ENCODE measurements at places on chromosomes 3 and 15. TPM values are rescaled to one million over a fixed set of nuclear protein-coding genes. Genes with fewer than 3 reads are reported as not detected.
A peak's percentile ranks its signal among the peaks of the same experiment; 100 is the strongest.

The FLNB gene
- 30.0 TPM for total RNA-seq

The LSAMP gene
- total RNA-seq = 5.2 TPM

- DNase-seq = no peak
These were observed 34.0 kb upstream of the SEMA4B start for GRCh38 chr15:90167121-90167520.

- no peak for DNase-seq
These were observed 1.3 kb downstream of the GMPS start for GRCh38 chr3:155871746-155872158.

GRCh38 chr15:100515758-100516157 is 13.0 kb downstream of the CERS3 start:
- no peak for DNase-seq

The SLC24A1 gene
- total RNA-seq = 2.0 TPM

DNA sequence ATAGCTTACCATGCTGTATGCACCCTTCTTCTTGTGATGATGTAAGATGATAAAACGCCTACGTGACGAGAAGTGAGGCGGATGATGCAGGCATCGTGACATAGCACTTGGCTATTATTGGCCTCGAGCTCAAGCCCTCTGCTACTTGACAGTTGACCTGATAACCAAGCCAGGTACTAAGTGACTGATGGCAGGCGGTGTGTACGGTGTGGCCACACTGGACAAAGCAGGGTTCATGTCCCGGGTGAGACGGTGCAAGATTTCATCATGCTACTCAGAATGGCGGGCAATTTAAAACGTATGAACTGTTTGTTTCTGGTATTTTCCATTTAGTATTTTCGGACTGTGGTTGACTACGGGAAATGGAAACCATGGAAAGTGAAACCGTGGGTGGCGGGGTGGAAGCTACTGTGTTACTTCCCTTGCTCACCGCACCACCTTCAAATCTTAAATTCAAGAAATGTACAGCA is 57.7 kb downstream of the SLC12A8 start:
- DNase-seq = no peak

DNA sequence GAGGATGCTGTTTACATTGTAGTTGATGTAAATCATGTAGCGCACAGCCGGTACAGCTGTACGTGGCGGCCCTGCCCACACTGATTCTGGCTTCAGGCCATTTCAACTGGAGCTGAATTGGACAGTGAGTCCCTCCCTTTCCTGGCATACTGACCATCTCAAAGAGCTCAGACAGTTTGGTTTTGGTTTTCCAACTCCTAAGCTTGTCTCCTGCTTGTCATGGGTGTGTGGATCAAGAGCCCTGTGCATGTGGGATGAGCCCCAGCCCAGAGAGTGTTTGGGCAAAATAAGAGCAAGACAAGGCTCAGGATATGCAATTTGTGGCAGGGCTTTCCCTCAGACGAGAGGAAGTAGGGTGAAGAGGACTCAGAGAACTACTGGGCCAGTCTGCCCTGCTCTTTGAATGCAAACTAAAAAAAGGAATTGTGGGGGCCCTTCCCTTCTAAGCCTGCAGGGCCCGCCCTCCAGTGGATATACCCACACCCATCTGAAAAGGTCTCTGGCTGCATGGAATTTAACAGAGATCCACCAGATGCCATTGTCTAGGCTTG is 13.3 kb downstream of the ITGA11 start:
- DNase-seq = no peak

DNA sequence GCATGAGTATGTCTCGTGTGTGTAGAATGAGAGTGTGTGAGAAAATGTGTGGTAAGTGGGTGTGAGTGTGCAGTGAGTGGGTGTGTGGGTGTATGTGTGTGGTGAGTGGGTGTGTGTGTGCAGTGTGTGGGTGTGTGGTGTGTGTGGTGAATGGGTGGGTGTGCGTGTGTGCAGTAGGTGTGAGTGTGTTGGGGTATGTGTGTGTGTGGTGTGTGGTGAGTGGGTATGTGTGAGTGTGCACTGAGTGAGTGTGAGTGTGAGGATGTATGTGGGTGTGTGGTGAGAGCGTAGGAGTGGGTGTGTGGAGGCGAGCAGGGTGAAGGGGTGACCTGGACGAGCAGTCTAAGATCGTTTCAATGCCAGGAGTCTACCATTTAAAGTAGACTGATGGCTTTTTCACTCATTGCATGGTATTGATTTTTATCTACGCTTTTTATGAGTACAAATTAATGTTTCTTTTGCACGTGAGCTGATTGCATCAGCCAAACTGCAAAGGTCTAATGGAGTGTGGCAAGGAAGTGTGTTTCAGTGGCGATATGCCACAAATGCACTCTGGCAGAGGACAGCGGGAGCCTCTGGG is 1.6 kb upstream of the CPN2 start:
- DNase-seq = no peak

DNA sequence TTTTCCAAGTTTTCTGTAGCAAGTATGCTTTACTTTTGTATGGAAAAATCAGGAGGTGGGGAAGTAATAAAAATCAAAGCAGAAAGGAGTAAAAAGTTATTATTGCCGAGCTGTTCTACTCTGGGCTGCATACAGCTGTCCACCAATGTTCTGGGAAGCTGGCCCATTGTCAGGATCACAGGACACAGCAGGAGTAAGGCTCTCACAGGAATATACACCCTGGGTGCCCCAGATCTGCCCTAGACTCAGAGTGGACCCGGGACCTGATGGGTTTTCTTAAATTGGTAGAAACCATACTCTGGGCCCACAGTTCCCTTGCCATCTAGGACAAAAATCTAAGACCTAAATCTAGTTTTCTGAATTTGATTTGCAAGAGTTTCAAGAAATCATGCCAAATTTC is 60.4 kb downstream of the TNIK start:
- DNase-seq = peak; percentile 42

DNA sequence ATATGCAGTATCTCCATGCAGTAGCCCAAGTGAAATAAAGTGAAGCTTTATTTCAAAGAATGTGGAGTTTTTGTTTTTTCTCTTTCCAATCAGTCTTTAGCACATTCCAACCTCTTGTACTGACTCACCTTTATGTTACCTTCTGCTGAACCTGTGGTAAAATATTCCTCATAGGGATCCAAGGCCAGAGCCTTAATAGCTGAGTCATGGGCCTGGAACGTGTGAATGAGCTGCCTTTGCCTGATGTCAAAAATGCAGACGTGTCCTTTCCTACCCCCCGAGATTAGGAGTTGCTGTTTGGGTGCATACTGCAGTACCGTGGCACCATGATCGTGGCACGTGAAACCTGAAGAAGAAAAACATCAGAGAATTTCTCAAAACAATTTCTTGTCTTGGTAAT is 108.5 kb downstream of the GLDN start:
- no peak for DNase-seq

- DNase-seq = peak; percentile 60
These were observed 2.3 kb downstream of the CAMK1 start for GRCh38 chr3:9767418-9767817.

DNA sequence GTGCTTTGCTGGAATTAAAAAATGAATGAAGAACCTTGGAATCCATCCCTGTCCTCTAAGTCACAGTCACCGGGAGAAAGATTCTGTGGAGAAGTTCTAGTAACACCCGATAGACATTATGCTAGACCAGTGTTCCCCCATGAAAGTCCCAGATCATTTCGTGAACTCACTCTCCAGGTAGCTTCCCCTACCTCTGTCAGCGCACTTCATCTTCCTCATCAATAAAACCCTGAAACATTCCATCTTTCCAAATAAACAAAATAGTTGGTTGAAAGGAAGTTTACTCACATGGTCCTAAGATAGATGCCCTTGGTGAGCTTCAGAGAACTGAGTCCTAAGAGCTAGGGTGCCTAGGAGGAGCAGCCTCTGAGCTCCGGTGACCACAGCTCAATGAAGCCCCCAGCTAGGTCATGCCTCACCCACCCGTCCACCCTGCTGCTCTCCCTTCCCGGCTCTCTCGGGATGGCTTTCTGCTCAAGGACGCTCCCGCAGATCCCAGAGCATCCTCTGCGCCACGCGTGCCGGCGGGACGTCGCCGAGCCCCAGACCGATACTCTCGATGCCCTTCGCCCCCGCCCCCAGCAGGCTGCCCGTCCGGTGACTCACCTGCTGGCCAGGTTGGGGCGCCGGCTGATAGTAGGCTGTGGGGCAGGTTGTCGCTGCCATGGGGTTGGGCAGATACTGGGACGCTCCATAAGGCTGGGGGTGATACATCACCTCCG is 776 bp downstream of the VGLL3 start:
- peak; percentile 35 for DNase-seq

The GPR62 gene
- not detected for total RNA-seq

The ZNF80 gene
- not detected for total RNA-seq

DNA sequence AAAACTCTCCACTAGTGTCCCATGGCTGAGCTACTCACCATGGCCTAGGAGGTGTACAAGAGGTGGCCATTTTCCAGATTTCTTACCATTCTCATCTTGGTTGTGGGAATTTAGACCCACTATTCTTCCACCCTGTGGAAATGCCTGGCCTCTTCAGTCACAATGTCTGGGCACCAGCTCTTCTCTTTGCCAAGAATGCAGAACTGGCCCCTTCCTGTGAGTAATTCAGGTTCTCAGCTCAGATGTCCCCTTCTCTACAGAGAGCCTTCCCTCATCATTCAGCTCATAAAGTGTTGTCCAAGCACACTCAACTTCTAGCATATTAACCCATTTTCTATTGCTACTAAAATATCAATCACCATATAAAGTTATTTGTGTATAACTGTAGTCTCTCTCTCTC is 575.5 kb upstream of the KCNMB2 start:
- DNase-seq = no peak

DNA sequence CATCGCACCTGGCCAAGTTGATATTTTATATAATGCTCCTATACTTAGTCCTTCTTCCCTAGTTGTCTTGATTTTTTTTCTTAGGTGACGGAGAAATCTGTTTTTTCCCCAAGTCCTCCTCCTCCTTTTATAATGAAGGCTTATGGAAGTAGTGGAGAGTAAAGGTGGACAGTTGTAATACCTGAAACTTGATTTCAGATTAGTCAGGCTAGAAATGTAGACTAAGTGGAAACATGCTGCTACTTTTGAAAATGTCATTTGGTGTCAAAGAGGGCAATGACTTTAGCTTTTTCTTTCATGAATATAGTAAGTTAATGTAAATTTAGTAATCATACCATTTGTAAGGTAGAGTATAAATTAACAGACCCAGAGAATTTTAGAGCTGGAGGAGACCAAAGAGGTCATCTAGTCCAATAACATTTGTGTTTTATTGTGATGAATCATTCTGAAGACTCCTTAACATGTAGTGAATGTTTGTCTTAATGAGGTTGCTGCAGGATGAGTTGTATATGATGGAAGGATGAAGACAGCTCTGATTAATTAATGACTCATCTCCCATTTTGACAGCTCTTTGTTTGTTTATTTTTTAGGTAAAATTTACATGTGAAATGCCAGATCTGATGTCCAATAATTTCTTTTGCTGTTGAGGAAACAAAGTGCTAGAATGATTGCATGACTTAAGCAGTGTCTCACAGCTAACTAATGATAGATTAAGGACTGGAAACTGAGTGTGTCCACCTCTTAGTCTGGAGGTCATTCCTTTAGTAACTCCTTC is 8.7 kb downstream of the CTDSPL2 start:
- DNase-seq = no peak

All from Right ventricle myocardium superior (tissue), 1 donor.